Brain microvascular endothelial cell (primary cell): ENCODE measurements at places on chromosomes 1 and 21.

- no peak for DNase-seq
These were observed 1.2 kb downstream of the HDGF start for GRCh38 chr1:156750191-156750672.

GRCh38 chr1:198845271-198845670 is 206.4 kb downstream of the PTPRC start:
- DNase-seq = no peak

DNA sequence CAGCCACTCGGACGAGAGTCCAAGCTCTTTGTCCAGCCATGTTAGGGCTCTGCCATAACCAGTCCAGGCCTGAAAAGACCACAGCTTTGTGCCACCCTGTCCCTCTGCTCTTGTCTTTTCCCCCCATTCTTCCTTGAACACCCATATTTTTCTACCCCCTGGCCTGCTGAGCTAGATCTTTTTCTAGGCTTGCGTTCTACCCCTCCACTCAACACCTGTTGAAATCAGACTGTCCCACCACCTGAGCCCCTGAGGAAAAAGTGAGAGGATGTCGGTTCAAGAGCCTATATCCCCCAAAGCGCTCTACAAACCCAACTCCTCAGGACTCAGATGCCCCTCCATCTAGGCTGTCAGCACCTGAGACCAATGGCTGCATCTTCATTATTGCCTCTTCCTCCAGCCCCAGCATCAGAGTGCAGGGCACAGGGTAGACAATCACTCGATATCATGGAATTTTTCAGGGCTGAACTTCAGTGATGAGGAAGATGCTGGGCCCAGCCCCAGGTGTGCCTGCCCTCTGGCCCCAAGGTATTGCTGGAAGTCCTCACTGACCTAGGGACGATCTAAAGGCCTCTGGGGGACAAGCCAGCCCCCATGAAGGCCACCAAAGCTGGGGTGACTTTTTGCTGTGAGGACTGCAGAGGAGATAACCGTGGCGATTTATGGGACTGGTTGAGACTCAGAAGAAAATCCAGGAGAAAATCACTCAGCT is 75.3 kb downstream of the CD247 start:
- no peak for DNase-seq

- no peak for DNase-seq
These were observed 113.6 kb upstream of the GADD45A start for GRCh38 chr1:67571406-67571805.

DNA sequence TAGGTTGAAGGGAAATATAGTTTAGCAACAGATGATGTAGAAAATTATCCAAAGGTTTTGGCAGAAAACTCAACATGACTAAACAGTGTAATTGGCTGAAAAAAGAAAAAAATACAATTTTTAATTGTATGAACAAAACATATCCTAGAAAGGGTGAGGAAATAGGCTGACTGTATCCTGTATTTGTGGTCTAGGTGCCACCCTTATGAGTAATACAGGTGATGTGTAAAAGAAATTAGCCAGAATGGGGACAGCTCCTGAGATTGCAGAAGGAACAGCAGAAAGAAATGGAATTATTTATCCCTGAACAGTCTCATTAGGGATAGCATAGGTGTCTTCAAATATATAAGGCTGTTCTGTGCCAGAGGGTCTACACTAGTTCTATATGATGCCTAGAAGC is 24.6 kb downstream of the DNASE2B start:
- no peak for DNase-seq

GRCh38 chr1:9892563-9893528 is 17.2 kb downstream of the CTNNBIP1 start:
- DNase-seq = peak; percentile 72

DNA sequence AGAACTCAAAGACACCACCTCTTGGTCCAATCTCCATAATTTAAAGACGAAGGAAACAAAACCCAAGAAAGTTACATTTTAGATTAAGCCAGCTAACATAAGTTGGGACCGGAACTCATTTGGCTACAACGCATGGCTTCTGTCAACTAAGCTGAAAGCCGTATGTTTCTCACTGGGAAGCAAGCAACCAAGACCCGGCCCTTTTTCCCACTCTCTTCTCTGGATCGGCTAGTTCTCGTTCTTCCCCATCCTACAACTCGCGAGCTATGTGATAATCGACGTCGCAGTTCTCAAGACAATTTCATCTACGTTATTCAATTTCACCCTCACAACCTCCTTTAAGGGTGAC is 601 bp downstream of the CCT8 start:
- DNase-seq = peak; percentile 47

DNA sequence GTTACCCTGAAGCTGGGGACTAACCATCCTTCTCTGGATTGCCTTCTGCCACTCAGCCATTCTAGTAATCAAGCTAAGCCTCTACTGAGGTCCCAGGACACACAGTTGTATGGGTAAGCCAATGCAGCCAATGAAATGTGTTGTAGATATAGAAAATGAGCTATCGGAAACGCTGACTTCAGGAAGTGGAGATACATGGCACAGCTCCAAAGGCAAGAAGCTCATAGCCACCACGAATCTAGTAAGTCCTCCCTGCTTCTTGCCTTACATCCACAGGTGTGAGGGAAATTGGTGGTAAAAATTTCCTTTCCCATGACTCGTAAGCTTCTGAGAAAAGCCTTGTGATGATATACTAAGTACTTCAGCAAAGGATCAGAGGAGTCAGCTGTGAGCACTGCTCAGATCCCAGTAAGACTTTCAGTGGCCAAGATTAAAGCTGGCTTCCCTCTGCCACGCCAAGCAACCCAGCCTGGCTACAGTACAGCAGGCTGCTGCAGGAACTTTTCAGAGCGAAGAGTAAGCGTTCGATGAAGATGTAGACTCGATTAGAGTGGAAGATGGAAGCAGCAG is 117.7 kb downstream of the SIM2 start:
- no peak for DNase-seq

- no peak for DNase-seq
These were observed 57.9 kb downstream of the MIER1 start for GRCh38 chr1:66982561-66983260.

DNA sequence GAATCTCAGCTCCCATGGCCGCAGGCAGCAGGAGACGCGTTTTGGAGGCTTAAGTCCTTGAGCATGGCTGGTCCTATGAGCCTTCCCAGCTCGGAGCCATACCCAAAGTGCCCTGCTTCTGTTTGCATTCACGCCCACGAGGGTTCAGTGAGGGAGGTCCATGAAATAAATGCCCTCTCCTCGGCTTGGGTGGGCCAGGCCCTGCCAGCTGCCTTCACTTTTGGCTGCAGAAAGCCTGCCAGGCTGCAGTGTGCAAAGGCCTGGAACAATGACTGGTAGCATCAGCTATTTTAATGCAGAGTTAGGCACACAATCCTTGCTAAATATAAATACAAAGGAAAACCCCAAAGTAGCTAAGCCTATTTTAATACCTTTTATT is 49.4 kb downstream of the H3-3A start:
- no peak for DNase-seq

- peak; percentile 60 for DNase-seq
These were observed 157.2 kb upstream of the TMEM51 start for GRCh38 chr1:14996133-14997050.

GRCh38 chr1:93708734-93709481 is 27.3 kb upstream of the BCAR3 start:
- DNase-seq = no peak

GRCh38 chr1:152026895-152027294 is 9.9 kb downstream of the S100A11 start:
- DNase-seq = peak; percentile 71

DNA sequence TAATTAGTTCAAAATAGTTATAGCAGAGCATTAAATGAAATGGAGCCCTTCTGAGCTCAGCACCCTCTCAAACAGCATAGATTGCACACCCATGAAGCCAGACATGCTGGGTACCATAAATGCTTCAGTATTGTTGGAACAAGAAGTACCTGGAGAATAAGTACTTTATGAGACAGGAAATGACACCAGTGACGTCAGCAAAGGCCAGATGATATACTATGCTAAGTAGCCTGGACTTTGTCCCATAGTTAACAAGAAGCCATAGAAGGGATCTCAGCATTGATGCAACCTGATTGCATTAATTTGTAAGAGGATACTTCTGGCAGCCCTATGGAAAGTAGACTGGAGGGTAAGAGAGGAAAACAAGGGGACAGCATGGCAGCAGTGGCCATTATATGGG is 16.3 kb upstream of the GADD45A start:
- DNase-seq = no peak

DNA sequence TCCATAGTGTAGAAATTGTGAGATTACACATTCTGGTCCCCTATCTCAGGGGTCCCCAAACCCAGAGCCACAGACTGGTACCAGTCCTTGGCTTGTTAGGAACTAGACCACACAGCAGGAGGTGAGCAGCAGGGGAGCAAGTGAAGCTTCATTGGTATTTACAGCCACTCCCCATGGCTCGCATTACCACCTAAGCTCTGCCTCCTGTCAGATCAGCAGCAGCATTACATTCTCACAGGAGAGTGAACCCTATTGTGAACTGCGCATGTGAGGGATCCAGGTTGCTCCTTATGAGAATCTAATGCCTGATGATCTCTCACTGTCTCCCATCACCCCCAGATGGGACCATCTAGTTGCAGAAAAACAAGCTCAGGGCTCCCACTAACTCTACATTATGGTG is 229.7 kb upstream of the IRF2BP2 start:
- no peak for DNase-seq

DNA sequence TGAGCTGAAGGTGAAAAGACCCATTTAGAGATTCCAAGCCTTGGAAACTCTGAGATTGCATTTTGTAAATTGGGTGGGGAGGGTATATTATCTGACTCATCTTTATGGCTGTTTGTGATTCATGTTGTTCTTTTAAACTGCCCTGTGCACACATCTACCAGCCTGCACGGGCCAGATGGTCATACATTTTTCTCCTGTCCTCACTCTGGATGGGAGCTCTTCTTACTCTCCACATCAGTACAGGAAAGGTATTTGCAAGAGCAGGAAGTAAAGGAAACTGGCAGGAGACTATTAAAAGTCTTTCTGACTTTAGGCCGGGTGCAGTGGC is 14.3 kb upstream of the NMNAT2 start:
- no peak for DNase-seq

GRCh38 chr1:171420810-171421209 is 64.5 kb upstream of the PRRC2C start:
- DNase-seq = no peak

- DNase-seq = peak; percentile 62
These were observed 21.3 kb downstream of the GPSM2 start for GRCh38 chr1:108897865-108898720.

DNA sequence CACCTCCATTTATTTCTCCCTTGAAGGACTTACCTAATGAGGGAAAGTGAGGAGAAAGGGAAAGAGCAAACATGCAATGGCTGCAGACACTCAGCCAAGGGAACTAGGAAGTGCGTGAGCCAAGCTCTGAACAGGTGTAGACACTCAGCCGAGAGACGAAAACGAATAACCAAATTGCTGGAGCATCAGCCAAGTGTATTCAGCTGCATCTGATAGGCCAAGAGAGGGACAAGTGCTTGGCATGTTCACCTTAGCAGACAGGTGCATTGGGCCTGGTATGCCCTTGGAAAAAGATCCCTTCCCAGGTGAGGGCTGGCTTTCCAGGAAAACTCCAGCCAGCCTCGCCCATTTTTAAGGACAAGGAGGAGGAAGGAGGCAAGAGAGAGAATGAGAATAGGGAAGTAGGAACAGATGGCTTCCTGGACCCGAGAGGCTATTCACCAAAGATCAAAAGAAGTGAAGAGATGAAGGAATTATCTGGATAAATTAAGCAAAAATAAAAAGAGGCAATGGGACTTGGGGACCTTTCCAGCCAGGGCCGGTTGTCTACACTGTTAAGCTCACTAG is 184.7 kb downstream of the TOMM20 start:
- no peak for DNase-seq

DNA sequence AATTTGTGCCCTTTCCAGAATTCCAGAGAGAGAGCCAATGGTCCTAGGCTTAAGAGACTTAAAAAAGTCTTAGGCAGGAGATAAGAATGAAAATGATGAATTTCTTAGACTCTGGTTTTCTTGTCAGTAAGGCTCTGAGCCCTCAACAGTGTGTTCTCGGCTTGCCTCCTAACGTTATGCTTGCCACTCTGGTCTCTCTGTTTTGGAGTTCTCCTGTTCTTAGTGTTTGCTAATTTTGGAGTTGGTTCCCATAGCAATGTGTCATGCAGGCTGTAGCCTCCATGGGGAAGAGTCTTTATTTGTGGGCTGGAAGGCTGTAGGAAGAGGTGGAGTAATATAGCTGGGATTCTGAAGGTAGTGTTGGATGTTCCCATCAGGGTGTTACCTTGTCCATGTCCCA is 19.9 kb downstream of the TBX19 start:
- DNase-seq = no peak

- DNase-seq = no peak
These were observed 3.4 kb downstream of the ZBTB21 start for GRCh38 chr21:42006765-42007164.

GRCh38 chr1:98054367-98054701 is 133.5 kb upstream of the DPYD start:
- no peak for DNase-seq

DNA sequence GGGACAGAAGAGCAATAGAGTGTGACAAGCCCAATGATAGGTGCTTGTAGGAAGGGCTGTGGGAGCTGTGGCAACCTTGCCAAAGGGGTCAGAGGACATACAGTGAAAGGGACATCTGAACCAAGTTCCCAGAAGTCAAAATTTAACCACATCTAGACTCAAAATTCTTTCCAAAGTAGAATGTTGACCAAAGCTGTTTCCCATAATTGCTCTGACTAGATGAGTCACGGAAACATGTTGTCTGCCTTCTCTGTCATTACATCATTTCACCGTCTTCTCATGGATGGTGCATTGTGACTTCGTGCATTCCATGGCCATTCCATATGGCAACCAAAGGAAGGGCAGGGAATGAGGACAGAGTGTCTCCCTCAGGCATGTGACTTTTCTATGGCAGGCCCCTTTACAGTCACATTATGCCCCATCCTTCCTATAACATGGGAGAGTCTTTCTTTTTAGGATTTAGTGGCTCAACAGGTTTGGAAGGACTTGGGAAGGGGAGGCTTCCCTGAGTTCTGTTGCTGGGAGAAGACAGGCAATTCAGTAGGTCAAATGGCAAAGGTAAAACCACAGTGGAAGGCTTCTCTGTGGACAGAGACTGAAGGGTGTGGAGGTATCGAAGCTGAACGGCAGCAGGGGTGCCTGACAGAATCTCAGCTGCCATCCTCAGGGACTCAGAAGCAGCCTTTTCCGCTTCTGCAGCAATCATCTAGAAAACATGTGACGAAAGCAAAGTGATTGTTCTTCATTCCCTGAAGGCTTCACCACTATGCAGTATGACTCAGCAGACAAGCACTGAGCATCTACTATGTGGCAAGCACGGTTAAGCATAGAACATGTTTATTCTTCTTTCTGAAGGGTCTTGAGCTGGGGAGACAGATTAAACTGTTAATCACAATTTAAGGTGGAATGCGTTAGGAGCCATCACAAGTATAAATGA is 24.7 kb downstream of the NPHS2 start:
- DNase-seq = peak; percentile 39

DNA sequence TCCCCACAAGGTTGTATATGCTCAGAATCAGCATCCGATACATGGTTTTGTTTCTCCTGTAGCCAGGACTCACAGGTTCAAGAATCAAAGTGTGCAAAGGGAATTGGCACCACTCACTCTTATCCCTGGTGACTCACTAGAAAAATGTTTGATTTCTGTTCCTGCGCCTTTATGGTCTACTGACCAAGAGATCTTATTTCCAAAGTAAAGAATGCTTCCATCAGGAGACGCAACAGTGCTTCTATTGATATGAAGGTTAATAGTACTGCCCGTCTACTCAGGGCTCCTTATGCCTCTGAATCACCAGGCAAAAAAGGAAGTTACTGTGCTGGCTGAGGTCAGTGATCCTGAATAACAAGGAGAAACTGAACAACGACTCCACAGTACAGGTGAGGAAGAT is 1392.0 kb upstream of the PRMT6 start:
- no peak for DNase-seq
